ENCODE measurements at places on chromosomes 6 and 20.

GRCh38 chr20:36599912-36600345 is 5.7 kb upstream of the RAB5IF start:
- no peak for DNase-seq

- no peak for DNase-seq
These were observed 43.2 kb downstream of the STK35 start for GRCh38 chr20:2144850-2145249.

DNA sequence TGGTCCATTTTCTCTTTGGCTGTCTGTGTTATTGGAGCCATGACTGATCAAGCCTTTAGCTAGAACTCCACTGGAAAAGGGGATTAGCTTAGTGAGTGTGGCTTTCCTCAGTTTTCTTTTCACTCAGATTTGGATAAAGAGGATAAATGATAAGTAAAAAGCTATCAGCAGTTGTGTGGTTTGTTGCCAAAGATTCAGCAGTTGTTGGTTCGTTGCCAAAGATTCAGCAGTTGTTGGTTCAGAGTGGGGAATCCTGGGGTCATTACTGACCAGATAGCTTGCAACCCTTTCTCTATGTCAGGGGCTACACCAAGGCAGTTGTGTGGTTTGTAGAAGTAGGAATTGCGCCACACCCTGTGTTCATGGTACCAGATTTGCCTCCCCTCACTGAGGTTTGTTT is 107.7 kb upstream of the SCP2D1 start:
- DNase-seq: no peak

GRCh38 chr6:50905297-50905696 is 86.6 kb downstream of the TFAP2B start:
- DNase-seq: no peak

GRCh38 chr20:59175861-59176260 is 12.2 kb downstream of the ZNF831 start:
- DNase-seq: no peak

All from vagina (tissue), 2 donors.